SJCRH30 (cell line): ENCODE measurements at places on chromosomes 1 and 21. TPM values are rescaled to one million over a fixed set of nuclear protein-coding genes. Genes with fewer than 3 reads are reported as not detected.

- no peak for DNase-seq
Observed at GRCh38 chr1:151944126-151944856, 35.0 kb upstream of the THEM4 start.

GRCh38 chr1:155481741-155482241, 80.8 kb downstream of the ASH1L start:
- no peak for DNase-seq

- no peak for DNase-seq
Observed at GRCh38 chr1:4261327-4261726, 361.3 kb upstream of the C1orf174 start.

MYOG gene
- 525 and 538 TPM in 2 replicates for total RNA-seq

DNA sequence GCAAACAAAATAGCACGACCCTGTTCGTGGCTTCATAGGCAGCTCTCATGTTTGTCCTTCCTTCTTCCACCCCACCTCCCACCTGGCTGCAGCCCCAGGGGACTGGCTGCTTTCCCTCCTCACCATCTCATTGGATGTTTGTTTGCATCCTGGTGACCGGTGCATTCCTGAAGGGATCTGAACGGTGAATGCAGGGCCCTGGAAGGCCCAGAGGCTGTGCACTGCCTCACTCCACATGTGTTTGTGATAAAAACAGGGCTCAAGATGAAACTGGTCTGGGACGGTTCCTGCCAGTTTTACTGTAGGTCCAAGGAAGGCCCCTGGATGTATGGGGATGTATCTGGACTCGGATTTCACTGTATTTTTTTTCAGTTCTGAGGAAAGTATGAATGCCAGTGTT, 42.8 kb downstream of the CNN3 start:
- peak; percentile 52 for DNase-seq

DNA sequence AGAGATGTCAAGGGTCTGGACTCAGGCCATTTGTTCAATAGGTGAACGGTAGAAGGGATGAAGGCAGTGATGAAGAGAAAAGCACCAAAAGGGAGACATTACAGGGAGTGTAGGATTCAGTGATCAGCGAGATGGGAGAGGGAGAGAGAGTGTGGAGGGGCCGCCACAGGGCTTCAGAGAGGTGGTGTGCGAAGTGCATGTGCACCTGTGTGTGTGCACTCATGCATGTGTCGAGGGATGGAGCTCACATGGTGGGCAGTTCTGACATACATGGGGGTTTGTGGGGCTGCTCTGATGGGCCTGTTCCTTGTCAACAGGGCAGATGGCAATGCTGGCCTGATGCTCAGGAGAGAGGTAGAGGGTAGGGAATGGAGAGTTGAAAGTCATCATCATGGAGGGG, 11.4 kb upstream of the KCNA2 start:
- no peak for DNase-seq

GRCh38 chr1:7707527-7707926, 63.6 kb upstream of the VAMP3 start:
- no peak for DNase-seq

PCSK9 gene
- 0.15 and 0.22 TPM in 2 replicates for total RNA-seq

DNA sequence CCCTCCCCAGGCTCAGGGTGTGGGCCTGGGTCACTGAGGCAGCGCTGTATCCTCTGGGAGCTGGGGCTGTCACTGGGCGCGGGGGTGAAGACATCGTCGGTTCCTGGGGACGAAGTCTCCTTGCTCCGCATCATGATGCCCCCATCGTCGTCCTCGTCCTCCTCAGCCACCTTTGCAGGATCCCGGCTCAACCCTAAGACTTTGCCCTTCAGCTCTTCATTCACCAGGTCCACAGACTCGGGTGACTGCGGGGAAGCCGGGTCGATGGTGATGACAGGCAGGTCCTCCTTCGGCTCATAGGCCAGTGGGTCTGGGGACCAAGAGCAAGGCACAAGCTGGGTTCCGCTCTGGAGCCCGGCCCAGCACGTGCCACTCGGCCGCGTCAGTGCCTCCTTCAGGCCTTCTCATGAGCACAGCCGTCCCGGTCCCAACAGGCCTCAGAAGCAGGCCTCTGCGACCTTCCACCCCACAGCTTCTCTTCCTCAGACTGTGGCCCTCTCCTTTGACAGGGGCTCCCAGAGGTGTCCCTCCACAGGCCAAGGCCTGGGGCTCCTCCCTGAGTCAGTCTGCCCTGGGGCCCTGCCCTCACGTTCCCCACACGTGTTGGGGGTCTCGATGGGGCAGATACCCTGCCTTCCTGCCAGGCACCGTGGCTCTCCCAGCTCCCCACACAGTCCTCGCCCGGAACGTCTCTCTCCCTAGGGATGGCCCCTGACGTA, 54.4 kb downstream of the SLC9A1 start:
- no peak for DNase-seq

CRTC2 gene
- 10.1 and 13.4 TPM in 2 replicates for total RNA-seq

GRCh38 chr21:29454179-29454578, 155.5 kb downstream of the BACH1 start:
- no peak for DNase-seq

DNA sequence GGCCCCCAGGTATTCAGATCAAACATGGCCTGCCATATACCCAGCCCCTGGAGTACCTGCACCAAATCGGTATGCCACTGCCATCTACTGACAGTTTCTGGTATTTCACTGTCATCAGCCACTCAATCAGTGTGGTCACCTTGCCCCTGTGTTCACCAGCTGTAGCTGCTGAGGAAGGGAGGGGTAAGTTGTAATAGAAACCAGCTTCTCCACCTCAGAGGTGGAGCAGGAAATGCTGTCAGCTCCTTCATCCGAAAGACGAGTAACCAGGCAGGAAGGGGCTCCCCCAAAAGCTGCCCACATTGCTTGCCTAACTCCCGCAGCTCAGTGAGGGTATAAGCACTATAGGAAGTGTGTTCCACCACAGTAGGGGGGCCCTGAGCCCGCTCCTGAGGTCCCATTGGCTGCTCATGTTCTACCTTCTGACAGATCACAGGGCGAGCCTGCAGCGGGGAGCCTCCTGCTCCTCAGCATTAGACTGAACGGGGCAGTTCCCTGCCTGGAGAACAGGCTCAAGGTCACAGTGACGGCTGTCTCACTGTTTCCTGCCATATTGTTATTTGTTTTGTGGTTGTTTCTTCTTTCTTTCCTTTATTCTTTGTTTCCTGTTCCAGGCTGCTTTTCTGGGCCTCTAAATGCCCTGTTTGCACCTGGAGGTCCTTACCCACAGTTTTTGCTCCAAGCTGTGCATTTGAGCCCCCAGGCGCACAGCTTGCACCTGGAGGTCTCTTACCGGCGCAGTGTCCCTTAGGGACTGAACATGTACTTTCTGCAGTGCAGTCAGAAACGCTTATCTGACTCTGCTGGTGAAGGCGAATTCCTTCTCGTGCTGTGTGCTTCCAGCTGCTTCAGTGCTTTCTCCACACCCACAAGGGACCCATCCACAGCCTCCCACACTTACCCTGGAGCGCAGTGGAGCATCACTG, 1638.3 kb downstream of the MRPL39 start:
- DNase-seq, result peak; percentile 78

DNA sequence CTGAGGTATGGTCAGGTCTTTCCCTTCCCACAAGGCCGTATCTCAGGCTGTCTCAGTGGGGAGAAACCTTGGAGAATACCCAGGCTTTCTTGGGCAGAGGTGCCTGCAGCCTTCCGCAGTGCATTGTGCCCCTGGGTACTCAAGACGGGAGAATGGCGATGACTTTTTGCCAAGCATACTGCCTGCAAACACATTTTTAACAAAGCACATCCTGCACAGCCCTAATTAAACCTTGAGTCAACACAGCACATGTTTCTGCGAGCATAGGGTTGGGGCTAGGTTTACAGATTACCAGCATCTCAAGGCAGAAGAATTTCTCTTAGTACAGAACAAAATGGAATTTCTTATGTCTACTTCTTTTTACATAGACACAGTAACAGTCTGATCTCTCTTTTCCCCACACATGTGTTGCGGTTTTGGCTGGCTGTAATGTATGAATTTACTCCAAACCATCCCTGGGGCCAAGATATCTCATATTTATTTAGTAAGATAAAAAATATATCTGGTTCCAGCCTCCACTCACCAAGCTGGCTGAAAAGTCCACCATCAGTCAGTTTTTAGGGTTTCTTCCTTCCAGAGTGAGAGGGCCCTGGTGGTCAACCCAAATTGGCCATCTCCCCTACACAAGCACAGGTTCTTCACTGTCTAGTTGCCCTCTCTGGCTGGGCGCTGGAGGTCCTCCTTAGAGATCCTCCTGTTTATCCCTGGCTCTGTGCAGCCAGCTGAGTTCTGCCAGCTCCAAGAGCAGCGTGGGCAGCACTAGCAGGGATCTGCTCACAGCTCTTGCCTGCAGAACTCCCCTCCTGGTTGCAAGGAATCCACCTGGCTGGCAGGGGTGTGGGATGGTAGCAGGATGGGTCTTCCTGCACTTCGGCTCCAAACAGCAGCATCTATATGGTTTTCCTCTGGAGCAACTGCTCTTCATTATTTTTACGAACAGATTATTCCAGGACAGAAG, 2.6 kb downstream of the FAAH start:
- DNase-seq, result no peak

GRCh38 chr1:89986020-89986419, 8.9 kb upstream of the ZNF326 start:
- no peak for DNase-seq
